ENCODE measurements at places on chromosomes 2 and 18.

- DNase-seq: no peak
Observed at GRCh38 chr2:150370561-150370960, 116.9 kb downstream of the RND3 start.

DNA sequence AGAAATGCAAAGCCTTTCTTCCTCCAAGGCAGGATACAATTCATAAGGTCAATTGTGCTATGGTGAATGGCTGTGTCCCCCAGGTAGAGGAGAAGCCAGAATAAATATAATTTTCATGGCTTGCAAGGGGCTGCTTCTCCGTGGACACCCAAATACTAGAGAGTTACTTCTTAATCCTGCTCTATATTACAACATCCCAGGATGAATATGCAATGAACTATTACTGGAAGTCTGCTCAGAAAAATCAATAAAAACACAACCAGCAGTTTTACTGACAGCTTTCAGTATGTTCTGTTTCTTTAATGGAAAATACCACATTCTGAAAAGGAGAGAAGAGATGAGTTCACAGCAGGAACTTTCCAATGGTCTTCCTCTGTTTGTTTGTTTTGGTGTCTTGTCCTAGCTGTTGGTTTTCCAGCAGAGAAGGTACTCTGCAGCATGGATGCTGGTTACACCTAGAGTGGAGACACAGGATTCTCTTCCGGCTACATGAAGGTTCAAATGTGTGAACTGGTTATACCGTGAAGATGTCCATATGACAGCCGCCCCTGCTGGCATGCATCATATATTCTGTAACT lies 213.0 kb downstream of the PID1 start:
- no peak for DNase-seq

DNA sequence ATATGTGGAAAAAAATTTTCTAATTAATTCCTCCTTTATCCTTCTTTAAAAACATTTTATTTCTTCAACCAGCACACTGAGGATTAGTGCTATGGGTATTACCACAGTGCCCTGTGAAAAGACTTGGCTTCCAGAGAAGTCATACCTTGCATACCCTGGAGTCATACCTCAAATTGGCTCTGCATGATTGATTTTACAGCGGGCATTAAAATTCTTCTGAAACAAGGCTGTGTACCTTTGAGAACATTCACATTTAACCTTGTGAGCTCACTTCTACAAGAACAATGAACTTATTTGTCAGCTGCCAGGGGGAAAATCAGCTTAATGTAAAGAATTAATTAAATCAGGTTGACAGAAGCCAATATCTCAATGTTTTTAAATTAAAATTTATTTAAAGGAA lies 44.6 kb downstream of the SLC35F5 start:
- DNase-seq: peak; percentile 82

DNA sequence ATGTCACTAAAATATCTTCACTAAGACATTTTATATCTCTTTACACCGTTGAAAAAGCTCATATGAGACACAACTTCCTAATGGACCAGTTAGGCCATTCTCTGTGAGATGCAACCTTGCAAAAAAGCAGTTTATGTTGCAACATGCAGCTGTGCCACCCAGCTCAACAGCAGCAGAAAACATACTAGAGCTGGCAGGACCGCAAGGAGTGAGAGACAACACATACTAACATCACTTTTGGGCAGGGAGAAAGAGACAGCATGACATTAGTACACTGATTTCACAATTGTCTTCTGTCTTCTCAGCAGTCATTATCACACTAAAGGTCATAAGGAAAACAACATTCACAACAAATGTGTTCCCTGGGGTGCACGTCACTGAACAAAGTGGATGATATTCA lies 122.9 kb downstream of the EPB41L3 start:
- DNase-seq: no peak

GRCh38 chr2:163859951-163860350 lies 124.1 kb upstream of the FIGN start:
- peak; percentile 54 for DNase-seq

- peak; percentile 30 for DNase-seq
Observed at GRCh38 chr2:214322662-214323061, 88.2 kb upstream of the VWC2L start.

GRCh38 chr2:6833300-6833604 lies 32.5 kb downstream of the CMPK2 start:
- DNase-seq: no peak

DNA sequence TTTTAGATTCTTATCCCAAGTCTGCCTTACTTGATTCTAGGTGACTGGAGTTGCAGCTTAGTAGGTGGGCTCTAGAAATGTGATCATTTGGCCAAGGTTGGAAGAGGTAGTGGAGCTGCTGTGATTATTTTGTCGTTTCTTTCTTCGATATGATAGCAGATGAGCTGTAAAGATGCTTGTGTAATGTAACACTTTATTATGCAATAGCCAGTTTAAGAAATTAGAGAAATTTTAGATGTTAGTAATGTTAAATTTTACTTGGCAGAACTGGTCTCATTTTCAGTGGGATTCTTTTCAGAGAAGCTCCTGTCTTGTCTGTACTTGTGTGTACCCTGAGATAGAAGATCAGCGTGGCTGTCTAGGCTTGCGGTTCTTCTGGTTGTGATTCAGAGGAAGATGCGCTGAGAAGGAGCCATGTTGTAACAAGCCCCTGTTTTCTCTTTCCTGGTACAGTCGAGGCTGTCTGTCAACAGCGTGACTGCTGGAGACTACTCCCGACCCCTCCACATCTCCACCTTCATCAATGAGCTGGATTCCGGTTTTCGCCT lies 9.3 kb downstream of the TSN start:
- DNase-seq: no peak

DNA sequence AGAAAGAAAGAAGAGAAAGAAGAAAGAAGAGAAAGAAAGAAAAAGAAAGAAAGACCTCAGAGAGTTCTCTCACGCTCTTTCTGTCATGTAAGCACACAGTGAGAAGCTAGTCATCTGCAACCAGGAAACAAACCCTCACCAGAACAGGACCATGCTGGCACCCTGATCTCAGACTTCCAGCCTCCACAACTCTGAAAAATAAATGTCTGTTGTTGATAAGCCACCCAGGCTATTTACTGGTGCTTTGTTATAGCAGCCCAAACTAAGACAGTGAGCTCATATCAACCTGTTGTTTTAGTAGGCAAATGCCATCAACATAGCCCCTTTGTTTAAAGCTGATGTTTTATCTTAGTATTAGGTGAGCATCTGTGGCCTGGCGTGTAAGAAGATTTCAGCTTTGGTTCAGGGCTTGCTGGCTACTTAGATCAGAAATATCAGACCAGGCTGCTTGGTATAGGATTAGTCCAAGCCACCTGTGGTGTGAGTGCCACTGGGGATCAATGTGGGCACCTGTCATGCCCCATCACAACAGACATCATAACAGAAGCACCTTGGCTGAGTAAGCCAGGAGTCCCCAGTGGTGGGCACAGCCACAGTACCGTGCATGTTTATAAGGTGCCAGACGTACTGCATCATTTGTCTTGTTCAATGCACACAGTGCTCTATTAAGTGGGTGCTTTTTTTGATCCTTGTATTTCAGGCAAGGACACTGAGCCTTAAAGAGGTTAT lies 94.4 kb downstream of the LBH start:
- DNase-seq: no peak

GRCh38 chr2:63735263-63735662 lies 106.4 kb upstream of the UGP2 start:
- peak; percentile 28 for DNase-seq

DNA sequence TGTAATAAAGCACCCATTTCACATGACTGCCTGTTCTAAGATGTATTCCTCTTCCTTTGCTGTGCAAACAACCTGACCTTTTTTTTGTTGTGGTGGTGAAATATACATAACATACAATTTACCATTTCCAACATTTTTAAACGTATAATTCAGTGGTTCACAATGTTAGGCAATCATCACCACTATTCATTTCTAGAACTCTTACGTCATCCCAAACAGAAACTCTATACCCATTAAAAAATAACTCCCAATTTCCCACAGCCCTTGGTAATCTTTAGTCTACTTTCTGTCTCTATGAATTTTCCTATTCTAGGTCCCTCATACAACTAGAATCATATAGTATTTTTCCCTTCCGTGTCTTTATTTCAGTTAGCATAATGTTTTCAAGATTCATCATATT lies 36.7 kb downstream of the RND3 start:
- no peak for DNase-seq

- DNase-seq: no peak
Observed at GRCh38 chr2:1631292-1632001, 112.9 kb downstream of the PXDN start.

- DNase-seq: peak; percentile 56
Observed at GRCh38 chr2:221969087-221969829, 329.5 kb downstream of the PAX3 start.

DNA sequence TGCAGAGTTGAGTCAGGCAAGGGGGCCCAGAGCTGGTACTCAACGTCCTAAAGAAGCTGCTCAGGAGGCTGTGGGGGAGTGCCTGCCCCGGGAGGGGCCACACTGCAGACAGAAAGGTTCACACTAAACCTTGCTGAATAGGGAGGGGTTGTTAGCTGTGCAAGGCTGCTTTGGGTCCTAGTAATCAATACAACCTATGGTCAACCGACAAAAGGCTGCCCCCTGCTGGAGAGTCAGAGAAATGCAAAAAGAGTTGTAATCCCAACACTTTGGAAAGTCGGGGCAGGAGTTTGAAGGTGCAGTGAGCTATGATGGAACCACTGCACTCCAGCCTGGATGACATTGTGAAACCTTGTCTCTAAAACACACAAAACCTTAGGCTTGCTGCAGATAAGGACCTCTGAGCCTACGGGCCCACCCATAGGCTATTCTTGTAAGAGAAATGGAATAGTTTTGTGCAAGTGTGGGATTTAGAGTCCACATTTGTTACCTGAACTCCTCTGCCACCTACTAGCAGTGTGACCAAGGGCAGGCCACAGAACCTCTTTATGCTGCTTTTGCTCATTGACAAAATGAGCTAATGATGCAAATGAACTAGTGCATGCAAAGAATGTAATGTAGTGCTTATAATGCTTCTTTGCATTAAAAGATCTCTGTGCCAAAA lies 81.5 kb downstream of the PRPF40A start:
- peak; percentile 62 for DNase-seq

GRCh38 chr18:76348267-76349066 lies 146.6 kb downstream of the ZNF516 start:
- no peak for DNase-seq

GRCh38 chr18:21636769-21637168 lies 24.7 kb downstream of the SNRPD1 start:
- no peak for DNase-seq

DNA sequence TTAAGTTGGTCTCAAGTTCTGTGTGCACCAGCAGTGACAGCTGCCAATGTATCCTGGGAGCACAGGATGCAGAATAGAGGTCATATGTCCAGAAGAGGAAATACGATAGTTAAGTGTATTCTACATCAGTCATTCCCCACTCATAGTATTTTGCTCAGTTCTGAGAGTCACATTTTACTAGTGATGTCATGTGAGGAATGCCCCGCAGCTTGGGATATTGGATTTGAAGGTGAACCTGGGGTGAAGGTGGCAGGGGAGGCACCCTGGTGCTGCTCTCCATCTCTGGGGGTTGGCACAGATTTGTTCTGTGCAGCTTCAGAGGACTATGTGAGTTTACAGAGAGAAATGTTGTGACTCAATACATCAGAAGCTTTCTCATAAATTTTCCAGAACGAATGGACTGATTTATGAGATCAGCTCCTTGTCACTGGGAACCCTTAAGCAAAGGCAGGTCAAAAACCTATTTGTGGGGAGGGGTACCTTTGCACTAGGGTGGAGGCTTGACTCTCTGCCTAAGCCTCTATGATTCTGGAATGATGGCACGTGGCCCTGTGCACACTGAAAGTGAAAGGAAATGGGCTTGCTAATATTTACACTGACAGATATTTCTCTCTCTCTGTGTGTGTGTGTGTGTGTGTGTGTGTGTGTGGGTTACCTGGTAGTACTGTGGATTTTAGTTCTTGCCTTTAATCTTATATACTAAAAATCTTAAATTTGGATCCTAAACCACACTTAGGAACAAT lies 95.9 kb downstream of the NEB start:
- peak; percentile 53 for DNase-seq

DNA sequence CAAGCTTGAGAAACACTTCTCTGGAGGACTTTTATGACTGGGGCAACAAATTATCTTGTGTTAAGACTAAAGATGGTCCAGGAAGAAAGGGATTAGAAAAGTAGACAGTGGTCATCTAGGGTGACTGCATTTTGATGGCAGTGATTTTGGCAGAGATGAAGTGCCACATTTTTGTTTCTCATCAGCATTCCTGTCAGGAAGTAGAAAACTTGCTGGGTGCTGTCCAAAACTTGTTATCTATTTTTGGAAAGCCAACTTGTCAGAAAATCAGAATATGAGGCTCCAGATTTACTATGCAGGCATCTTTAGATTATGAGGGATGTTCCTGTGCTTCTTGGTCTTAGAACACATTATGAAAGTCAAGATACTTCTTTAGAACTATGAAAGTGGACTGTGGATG lies 29.0 kb upstream of the CALCRL start:
- DNase-seq: no peak

GRCh38 chr2:33727361-33728032 lies 128.4 kb upstream of the FAM98A start:
- DNase-seq: no peak

- no peak for DNase-seq
Observed at GRCh38 chr2:61704364-61704763, 149.5 kb downstream of the FAM161A start.

- peak; percentile 62 for DNase-seq
Observed at GRCh38 chr2:212939777-212940531, 211.5 kb downstream of the IKZF2 start.

DNA sequence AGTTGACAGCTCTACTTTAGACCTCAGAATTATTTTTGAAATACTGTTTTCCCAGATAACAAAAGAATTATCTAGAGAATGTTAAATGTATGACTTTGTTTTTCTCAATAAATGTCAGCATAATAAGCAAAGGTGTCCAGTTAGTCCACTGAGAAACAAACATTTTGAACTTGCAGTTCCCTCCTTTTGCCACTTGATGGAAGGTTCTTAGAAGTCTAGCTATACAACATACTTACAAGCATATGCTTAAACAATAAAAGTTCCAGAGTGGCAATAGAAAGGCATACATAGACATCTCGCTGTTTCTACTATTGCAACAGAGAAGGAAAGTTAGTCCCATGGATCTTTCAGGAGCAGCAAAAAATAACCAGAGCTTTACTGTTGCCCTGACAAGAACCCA lies 11.8 kb downstream of the NDUFA10 start:
- peak; percentile 14 for DNase-seq

DNA sequence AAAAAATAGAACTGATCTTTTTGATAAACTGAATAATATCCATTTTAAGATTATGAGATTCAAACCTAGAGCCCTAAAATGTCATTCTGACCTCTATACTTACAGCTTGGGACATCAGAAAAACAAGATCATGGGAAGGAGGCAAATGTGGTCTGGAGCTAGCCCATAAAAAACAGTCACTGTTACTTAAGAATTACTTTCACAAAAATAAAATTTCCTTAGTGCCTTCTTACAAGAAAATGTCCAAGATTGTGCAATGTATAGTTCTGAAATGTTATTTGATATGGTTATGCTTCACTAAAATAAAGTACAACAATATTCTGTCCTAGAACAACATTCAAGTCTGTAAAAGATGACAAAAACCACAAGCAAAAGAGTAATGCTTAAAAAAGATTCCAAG lies 247.6 kb downstream of the DYM start:
- no peak for DNase-seq

All from kidney tubule cell (primary cell).